D721Med (cell line): ENCODE measurements at places on chromosomes 3 and 15.

- DNase-seq = no peak
Observed at GRCh38 chr3:31379598-31379997, 153.1 kb upstream of the STT3B start.

DNA sequence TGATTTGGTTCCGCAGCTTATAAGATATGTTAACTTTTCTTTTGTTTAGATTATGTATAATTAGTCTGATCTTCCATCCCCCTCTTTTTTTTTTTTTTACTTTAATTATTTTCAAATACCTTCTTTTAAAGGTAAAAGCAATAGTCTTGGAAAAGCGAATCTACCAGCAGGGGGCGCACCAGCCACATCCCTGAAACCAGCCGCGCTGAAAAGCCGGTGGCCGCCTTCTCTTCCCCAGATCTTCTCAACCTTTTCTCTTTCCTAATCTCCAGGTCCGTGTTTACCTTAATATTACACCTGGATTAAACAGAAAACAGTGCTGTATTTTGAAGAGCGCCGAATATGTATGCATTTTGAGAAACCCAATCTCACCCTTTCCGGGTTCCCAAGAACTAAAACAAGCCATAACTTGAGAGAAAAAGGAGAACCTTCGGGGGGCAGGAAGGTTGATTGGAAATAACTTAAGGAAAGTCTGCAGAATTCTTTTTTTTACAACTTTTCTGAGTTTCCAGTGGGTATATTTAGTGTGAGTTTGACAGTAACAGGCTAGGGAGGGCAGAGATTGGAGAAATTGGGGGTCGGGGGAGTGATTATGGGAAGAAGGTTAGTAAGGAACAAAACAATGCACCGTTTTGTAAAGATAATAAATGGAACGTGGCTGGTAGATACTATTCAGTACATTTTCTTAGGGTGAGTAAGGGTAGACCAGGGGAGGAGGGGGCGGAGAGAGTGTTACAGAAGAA, 2.0 kb upstream of the SOX2 start:
- DNase-seq = no peak

DNA sequence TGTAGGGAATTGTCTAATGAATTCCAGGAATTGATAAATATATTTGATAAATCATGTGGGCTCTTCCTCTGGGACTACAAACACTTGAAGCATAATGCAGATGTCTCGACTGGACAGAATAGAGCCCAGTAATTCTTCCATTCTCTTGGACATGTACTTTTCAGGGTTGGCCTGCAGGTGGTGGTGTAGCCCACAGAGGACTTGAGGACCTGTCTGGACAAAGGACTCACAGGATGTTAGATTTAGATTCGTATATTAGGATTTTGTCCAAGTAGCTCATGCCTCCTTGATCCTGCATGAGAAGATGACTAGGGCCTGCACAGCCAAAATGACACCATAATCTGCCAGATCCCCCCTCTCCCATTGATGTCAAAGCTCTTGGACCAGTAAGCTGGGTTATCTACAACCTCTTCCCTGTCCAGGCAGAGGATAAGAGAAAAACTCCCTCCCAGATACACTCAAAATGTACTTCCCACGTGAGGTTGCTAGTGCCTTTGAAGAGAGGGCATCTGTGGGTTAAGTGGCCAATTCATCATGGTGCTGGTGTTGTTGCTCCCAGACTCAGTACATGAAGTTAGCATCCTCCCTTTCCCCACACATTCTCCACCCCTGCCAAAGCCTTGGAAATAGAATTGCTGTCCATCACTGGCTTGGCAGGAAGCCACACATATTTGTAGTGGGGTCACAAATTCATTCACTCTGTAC, 88.6 kb upstream of the ZNF280D start:
- no peak for DNase-seq

DNA sequence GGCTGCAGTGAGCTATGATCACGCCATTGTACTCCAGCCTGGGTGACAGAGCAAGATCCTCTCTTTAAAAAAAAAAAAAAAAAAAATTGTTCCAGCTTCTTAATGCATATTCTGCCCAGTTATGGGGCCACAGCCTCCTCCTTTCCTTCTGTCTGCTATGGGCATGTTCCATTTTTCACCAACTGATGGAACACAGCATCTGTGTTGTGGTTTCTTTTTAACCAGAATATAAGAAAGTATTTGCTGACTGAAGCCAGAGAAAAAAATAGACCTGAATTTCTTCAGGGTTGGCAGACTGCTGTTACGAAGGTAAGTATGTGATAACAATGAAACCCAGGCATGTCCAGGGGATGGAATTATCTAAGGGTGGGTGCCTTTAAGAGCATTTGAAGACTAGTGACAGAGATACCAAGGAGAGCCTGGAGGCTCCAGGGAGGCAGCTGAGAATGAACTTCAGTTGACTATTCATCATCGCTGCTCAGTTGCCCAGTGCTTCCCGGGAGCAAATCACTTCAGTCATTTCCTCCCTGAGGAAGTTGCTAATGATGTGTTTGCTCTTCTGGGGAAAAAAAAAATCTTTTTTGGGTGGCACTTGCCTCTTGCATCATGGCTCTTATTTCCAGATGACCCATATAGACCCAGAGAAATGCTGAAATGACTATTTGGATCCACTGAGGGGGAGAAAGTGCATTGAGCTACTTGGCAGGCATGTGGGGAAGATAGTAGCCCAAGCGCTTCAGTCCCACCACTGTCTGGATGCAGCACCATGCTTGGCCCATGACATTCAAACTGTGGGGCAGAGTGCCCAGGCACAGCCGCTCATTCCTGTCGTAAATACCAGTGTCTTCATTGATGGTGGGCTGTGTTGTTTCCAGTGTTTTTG, 14.5 kb downstream of the NCBP2 start:
- DNase-seq = no peak

DNA sequence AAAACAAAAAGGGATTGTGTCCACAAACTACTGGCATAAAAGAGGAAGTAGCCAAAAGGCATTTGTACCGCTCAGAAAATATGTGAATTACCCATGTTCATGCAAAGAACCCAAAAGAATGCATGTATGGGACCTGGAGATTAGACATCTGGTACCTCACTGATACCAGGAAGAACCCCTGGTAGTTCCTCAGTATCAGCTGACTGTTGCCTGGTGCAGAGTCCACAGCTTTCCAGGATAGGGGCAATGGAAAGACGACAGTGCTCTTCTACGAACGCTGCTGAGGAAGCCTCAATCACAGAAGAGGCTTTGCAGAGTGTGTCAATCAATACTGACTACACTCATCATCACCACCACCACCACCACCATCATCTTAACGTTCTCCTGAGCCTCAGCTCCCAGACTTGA, 63.3 kb downstream of the ATP8B4 start:
- DNase-seq = no peak

DNA sequence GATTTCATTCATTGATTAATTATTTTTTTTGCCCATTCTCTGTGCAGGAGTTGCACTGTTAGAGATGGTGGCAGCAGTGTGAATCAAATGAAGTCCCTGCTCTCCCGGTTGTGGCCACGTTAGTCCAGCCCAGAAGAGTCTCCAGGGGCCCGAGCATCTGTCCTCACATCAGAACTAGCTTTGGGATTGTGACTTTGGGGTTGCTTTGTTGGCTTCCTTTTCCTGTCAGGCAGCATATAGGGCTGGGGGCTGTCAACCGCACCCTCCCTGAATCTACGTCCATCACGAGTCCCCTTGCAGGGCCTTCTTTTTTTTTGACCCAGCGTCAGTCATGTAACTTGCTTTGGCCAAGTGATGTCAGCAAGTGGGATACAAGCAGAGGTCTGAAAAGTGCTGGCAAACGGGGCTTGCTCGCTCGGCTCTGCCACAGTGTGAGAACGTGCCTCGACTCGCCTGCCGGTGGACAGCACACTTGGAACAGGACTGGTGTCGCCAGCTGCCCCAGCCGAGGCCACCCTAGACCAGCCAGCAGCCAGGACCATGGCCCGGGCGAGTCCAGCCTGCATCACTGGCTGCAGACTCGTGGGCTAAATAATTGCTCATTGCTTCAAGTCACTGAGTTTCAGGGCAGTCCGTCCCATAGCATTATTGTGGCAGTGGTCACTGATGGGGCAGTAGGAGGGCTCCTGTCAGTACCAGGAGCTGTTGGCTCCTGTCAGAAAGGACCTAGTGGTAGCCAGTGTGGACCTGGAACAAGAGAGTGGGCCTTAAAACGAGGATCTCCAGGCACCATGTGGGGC, 151.6 kb upstream of the MEF2A start:
- DNase-seq = no peak

DNA sequence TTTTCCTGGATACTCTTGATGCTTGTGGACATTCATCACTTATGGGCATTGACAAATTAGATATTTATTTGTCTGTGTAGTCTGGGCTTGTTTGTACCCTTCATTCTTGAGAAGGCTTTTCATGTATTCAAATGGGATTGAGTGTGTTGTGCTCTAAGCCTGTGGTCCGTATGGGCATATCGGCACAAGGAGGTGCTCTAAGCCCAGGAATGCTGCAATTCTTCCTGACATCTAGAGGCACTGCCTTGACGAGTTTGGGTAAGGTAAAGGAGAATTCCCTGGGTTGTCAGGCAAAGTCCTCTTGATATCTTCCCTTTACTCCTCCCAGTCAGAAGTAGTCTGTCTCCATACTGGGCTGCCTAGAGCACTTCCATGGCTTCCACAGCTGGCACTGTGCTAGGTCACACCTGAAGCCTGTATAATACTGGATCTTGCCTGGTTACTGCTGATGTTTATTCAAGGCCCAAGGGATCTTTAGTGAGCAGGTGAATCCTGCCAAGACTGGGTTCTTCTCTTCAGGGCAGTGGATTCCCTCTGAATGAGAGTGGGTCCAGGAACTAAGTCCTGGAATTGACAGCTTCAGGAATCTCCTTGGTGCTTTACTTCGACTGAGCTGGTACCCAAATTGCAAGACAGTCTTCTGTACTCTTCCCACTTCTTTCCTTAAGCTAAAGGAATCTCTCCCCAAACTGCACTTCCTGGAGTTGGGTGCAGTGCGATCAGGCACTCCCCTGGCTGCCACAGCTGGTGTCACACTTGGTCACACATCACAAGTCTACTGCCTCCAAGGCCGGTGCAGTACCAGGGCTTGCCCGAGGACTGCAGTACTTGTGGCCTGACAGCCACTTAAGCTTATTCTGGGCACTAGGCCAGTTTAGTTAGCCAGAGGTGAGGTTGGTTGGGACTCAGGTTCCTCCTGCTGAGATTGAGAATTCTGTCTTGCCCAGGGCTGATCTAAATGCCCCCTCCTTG, 46.0 kb downstream of the GALK2 start:
- DNase-seq = no peak

- DNase-seq = no peak
Observed at GRCh38 chr3:142259359-142259758, 34.0 kb upstream of the GK5 start.

DNA sequence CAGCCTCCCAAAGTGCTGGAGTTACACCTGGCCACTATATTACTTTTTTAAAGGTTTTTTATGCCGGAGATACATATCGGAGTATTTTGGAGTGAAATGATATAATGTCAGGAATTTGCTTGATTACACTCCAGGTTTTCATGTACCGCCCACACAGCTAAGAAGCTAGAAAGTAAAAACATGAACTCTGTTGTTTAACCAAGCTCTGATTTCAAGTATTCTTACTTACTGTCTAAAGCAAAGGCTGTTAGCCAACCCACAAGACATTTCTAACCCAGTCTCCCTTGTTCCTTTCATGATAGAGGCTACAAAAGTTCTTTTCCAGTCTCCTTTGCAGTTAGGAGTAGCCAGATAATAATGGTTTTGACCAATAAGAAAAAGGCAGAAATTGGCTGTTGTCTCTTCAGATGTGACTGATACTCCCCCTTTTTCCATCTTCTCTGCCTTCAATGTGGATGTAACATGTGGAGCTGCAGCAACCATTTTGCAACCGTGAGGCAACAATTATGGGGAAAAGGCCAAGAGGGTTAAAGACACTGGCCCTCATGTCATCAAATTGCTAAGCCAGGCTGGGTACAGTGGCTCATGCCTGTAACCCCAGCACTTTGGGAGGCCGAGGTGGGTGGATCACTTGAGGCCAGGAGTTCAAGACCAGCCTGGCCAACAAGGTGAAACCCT, 6.1 kb upstream of the CP start:
- no peak for DNase-seq

GRCh38 chr3:71498543-71498942, 85.0 kb downstream of the FOXP1 start:
- DNase-seq = no peak

DNA sequence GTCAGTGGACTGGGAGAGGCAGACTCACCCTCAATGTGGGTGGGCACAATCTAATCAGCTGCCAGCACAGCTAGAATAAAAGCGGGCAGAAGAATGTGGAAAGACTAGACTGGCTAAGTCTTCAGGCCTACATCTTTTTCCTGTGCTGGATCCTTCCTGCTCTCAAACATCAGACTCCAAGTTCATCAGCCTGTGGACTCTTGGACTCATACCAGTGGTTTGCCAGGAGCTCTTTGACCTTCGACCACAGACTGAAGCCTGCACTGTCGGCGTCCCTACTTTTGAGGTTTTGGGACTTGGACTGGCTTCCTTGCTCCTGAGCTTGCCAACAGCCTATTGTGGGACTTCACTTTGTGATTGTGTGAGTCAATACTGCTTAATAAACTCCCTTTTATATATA, 68.0 kb downstream of the CNTN3 start:
- no peak for DNase-seq

- no peak for DNase-seq
Observed at GRCh38 chr3:121566773-121567172, 976 bp upstream of the ARGFX start.

- no peak for DNase-seq
Observed at GRCh38 chr3:117610156-117610555, 900.6 kb downstream of the TUSC7 start.

DNA sequence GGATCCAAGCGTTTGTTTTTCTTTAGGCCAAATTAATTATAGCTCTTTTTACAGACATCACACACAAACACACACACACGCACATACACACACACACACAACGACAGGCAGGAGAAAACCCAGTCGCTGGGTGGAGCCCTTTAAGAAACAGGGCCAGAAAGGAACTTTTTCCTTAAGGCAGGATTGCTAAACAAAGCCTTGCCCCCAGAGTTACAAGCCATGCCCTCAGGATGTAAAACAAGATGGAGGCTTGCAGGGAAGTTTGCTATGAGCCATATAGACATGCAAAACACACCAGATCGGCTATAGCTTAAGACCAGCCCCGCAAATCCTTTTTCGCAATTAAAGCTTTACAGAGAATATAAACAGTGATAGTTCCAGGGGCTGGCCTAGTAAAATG, 16.3 kb upstream of the IQCF2 start:
- no peak for DNase-seq

DNA sequence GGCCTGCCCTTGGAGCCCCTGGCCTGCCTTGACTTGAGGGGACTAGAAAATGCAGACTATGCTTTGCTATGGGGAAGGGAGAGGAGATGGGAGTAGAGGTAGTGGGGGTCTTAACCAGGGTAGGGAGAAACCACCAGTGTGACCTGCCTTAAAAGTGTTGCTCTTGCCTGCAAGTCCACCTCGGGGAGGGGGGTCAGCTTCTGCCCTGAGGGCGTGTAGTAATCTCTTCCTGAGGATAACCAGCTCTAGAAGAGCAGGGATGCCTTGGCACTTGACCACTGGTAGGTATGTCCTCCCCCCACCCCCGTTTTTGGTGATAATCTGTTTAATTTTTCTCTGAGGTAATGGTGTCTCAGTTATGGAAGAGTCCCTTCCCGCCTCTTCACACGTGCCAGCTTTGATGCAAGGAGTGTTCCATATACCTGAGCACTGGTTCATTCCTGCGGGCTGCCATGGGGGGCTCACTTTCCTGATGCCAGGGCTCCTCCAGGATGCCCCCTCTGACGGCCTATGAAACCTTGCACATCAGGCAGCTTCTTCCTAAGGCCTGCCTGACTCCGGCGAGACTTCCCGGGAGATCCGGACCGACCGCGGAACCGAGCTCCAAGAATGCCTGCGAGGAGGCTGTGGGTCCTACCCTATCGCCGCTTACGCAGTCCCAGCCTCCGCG, 780 bp upstream of the P4HTM start:
- no peak for DNase-seq

- no peak for DNase-seq
Observed at GRCh38 chr15:59120937-59121336, 16.0 kb downstream of the CCNB2 start.
